ENCODE measurements at places on chromosomes 1 and 21. TPM values are rescaled to one million over a fixed set of nuclear protein-coding genes. Genes with fewer than 3 reads are reported as not detected.

Gene OLIG2
- total RNA-seq, result not detected

Gene CD1D
- total RNA-seq, result 9.7 TPM

Gene ADAMTSL4
- total RNA-seq, result 9.4 TPM

Gene S100A1
- not detected for total RNA-seq

Gene SPRR2E
- not detected for total RNA-seq

Gene SLC6A17
- total RNA-seq, result under 0.01 TPM

Gene LRRC39
- 0.18 TPM for total RNA-seq

Gene HHIPL2
- 1.1 TPM for total RNA-seq

Gene CRABP2
- 2.1 TPM for total RNA-seq

Gene PLA2G2F
- not detected for total RNA-seq

Gene BRDT
- total RNA-seq, result not detected

Gene DIO1
- total RNA-seq, result not detected

Gene OR2M3
- not detected for total RNA-seq

Gene CYP4X1
- 16.0 TPM for total RNA-seq

Gene CACNA1S
- not detected for total RNA-seq

Gene CLCA4
- not detected for total RNA-seq

Gene ALX3
- total RNA-seq, result not detected

Gene KIF2C
- total RNA-seq, result 6.1 TPM

Gene ANKRD34A
- total RNA-seq, result 0.18 TPM

Gene SPRR1A
- total RNA-seq, result not detected

Gene OR2T27
- not detected for total RNA-seq

Gene ZBTB18
- total RNA-seq, result 8.3 TPM

Gene RSRP1
- 85.9 TPM for total RNA-seq

Gene IL12RB2
- total RNA-seq, result not detected

Gene ILF2
- 128 TPM for total RNA-seq

Gene CFHR3
- not detected for total RNA-seq

Gene CGN
- not detected for total RNA-seq

Gene ELAPOR1
- not detected for total RNA-seq

Gene UMODL1
- total RNA-seq, result not detected

Gene MCOLN2
- total RNA-seq, result 1.8 TPM

Gene TRMT1L
- 5.2 TPM for total RNA-seq

Gene ETV3L
- total RNA-seq, result not detected

Gene SIM2
- not detected for total RNA-seq

Gene FOXD3
- not detected for total RNA-seq

Gene LINGO4
- total RNA-seq, result not detected

Gene STIL
- total RNA-seq, result 4.9 TPM
